ENCODE measurements at places on chromosomes 7 and 10. TPM values are rescaled to one million over a fixed set of nuclear protein-coding genes. Genes with fewer than 3 reads are reported as not detected.

MARVELD1 gene
- total RNA-seq: 42.2 TPM

VAX1 gene
- not detected for total RNA-seq

CC2D2B gene
- not detected for total RNA-seq

CPN1 gene
- not detected for total RNA-seq

SLC26A3 gene
- not detected for total RNA-seq

CTNNA3 gene
- total RNA-seq: not detected

GDF10 gene
- 0.12 TPM for total RNA-seq

ADARB2 gene
- total RNA-seq: not detected

MKI67 gene
- 4.4 TPM for total RNA-seq

CCL24 gene
- total RNA-seq: not detected

PVRIG gene
- not detected for total RNA-seq

KLF14 gene
- not detected for total RNA-seq

H2BK1 gene
- total RNA-seq: not detected

XRCC2 gene
- 0.20 TPM for total RNA-seq

GFRA1 gene
- total RNA-seq: 0.68 TPM
